NB4 (cell line): ENCODE measurements at places on chromosomes 1 and 21.

GRCh38 chr1:212595787-212596714 lies 12.5 kb upstream of the ATF3 start:
- DNase-seq: peak; percentile 23

- peak; percentile 77 for DNase-seq
Measured at GRCh38 chr21:36297938-36298572, 21.9 kb upstream of the MORC3 start.

DNA sequence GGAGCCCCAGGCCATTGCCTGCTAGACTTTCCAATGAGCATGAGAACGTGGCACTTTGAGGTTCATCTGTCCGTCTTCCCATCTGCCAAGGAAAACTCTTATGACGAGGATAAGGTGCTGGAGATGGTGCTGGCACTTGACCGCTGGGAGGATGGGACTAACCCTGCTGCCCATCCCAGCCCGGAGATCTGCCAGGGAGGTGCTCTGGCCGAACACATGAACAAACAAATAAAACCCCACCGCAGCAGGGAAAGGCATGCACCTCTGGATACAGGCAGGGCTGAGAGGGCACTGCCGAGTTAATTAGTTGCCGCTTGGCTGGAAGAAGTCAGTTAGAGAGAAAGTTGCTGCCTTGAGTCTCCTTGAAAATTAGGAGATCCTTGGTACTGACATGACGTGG lies 308.4 kb downstream of the AJAP1 start:
- no peak for DNase-seq

DNA sequence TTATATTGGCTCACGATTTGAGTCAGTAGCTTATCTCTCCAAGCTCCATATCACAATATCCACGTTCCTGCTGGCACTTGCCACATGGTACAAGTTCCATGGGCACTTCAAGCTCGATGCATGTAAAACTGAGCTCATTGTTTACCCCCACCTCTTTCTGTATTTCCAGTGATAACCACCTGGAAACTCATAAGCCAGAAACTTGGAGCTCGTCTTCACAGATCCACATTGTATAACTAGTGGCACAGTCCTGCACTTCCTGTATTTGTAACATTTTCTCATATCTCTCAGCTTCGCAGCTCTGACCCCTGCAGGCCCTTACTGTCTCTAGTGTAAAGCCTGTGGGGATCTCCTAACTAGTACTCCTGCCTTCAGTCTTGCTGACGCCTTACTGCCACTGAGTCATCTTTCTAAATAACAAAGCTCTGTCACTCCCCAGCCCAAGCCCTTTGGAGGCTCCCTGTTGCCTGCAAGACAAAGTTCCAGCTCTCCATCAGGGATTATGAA lies 6.5 kb upstream of the C2CD4D start:
- DNase-seq: peak; percentile 55

DNA sequence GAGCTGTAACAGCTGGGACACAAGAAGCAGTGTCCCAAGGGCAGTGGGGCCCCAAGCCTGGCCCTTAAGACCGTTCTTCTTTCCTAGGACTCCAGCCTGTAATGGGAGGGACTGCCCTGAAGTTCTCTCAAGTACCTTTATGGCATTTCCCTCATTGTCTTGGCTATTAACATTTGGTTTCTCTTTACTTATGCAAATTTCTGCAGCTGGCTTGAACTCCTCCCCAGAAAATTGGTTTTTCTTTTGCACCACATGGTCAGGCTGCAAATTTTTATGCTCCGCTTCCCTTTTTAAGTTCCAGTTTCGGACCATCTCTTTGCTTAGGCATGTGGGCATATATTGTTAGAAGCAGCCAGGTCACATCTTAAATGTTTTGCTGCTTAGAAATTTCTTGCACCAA lies 3.1 kb upstream of the MROH9 start:
- no peak for DNase-seq

DNA sequence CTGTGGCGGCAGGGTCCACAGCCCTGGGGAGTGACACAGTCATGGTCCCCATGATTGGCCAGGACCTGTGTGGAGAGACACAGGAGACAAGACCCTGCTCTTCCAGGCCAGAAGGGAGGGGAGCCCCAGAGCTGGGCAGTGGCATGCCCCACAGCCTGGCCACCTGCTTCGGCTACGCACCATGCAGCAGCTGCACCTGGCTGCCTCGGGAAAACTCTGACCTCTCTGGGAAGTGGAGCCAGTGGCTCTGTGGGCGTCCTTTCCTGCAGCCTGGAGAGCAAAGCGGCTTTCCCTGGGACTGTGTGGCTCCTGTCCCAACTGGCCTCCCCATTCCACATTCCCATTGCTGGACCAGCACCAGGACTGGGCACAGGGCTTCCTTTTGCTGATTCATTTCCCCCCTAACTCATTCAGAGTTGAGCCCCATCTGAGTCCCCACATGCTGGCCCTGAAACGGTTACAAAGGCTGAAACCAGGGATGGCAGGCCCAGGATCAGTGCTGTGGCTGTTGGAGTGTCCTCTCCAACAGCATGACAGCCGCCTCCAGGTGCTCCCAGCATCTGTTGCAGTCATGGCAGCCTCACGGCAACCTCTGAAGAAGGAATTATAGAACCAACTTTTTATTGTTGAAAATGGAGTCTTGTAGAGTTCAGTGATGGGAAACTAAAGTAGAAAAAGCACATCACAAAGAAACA lies 15.0 kb downstream of the OXCT2 start:
- DNase-seq: no peak

GRCh38 chr1:197096137-197096536 lies 29.1 kb upstream of the F13B start:
- no peak for DNase-seq

DNA sequence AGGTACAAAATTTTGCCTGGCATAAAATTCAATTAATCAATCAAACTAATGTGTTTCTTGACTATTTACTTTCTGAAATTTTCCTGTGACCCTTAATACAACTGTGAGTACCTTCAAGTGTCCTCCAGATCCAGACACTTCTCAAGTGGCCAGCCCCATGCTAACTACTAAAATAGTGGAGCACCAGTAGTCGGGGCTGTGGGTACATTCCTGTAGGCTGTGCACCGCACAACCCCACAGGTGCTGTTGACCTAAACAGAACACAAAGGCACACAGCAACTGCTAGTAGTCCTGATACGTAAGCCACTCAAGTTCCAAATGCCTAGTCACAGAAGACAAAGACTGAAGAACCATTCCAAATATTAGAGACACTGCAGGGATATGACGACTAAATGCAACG lies 36.6 kb downstream of the TMEM50B start:
- no peak for DNase-seq

DNA sequence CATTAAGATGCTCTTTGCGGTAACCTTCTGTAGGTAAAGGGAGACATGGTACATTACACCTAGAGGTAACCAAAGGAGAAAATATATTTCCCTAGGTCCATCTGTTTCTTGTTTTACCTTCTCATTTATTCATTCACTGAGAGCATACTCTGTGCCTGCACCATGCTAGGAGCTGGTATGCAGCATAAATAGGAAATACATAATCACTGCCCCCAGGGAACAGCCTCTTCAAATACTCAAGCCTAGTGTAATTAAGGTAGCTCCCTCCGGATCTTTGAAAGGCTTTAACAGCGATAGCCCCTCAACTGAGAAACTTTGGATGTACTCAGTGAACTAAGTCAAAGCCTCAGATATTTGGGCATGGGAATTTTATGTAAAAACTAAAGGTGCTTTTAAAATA lies 123.6 kb downstream of the GABPA start:
- DNase-seq: no peak

- DNase-seq: peak; percentile 63
Measured at GRCh38 chr1:110630839-110631663, 24.9 kb upstream of the KCNA2 start.

GRCh38 chr1:40318970-40319621 lies 2.0 kb upstream of the COL9A2 start:
- peak; percentile 51 for DNase-seq
